ENCODE measurements at places on chromosomes 11 and 22.

GRCh38 chr11:34970480-34970879 lies 54.1 kb downstream of the PDHX start:
- DNase-seq = no peak

- no peak for DNase-seq
Measured at GRCh38 chr11:125082611-125083311, 19.7 kb downstream of the SLC37A2 start.

- DNase-seq = no peak
Measured at GRCh38 chr11:66186470-66186869, 82.0 kb upstream of the RAB1B start.

GRCh38 chr11:127485541-127485940 lies 485.0 kb upstream of the KIRREL3 start:
- DNase-seq = no peak

- no peak for DNase-seq
Measured at GRCh38 chr11:5922749-5923426, 19.2 kb upstream of the OR56A3 start.

GRCh38 chr22:36201630-36202319 lies at the start of gene APOL4:
TSS of gene APOL4 (minus strand) at chr22:36201809. CDS start at chr22:36201734, 75 bp downstream.
- DNase-seq = no peak

DNA sequence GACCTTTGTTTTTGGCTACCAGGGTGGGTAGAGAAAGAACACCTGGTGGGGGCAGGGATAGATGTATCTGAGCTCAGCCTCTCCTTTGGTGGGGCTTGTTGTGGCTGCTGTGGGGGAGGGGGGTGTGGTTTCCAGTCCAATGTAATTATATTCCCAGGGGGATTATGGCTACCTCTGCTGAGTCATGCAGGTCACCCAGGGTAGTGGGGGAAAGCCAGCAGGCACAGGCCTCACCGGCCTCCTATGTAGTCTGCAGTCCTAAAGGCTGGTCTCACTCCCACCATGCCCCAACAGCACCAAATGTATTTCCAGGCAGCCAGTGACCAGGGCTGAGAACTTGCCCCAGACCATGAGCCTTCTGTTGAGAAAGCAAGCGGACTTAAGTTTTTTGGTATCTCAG lies 119.6 kb downstream of the DYNC2H1 start:
- DNase-seq = no peak

DNA sequence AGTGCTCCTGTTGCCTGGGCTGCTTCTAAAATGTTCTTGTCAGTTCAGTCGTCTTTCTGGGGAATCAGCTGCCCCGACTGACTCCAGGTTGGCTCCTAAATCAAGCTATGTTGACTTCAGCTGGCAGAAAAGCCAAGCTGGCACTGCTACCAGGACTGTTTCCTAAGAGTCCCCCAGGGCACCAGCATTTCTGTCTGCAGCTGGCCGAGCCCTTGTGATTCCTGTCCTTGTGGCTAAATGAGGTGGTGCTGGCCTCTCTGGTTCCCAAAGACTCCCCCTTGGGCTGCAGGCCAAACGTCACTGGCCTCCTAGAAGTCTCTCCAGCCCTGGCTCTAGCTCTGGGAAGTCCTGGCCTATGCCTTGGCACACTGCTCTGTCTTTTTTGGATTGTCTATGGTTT lies 31.1 kb downstream of the GRAMD1B start:
- no peak for DNase-seq

DNA sequence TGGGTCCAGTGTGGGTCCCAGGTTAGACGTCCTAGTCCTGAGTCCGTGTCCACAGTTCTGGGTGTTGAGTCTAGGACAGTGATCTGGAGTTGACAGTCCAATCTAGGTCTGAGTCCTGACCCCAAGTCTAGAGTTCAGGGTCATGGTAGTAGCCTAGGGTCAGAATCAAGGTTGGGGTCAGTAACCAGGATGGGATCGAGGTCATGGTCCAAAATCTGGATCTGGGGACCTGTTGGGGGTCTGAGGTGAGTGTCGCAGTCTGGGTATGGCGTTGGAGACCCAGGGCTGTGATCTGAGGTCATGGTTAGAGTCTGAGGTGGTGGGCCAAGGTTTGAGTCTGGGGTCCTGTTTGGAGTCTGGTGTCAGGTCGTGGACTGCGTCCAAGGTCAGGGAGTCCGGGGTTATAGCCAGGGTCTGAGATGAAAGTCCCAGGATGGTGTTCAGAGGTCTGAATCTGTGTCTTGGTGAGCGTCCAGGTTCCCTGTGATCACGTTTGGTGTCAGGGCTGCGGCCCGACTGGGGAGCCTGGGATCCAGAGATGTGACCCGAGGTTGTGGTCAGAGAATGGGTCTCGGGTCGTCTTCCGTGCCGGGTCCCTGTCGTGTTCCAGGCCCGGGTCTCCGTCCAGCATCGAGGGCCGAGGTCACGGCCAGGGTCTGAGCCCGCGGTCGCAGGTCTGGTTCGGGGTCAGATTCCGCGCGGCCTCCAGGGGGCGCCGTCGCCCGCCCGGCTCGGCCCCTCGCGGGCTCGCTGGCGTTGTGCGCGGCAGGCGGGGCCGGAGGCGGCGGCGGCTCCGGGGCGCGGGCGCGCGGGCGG lies 432 bp upstream of the GRK2 start:
- no peak for DNase-seq

DNA sequence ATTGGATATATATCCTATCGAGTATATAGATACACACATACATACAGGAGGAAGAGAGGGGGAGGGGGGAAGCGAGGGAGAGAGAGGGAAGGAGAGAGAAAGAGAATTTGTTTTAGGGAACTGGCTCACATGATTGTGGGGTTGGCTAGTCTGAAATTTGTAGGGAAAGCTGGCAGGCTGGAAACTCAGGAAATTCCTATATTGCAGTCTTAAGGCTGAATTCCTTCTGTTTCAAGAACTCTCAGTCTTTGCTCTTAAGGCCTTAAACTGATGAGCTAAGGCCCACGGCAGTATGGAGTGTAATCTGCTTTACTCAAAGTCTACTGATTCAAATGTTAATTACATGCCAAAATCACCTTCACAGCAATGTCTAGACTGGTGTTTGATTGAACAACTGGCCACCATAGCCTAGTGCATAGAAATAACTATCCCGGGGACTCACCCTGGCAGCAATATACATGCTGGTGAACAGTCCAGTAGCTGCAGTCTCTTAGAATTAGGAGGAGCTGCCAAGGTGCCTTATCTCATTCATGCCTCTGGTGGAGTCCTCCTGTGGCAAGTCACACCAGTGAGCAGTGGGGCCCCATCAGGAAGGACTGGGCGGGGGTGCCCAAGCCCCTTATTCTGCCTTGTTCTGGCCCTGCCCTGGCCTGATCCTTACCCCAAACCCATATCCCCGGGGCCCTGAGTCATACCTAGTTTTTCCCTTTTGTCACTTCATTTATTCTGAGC lies 59.7 kb upstream of the AMPD3 start:
- no peak for DNase-seq

DNA sequence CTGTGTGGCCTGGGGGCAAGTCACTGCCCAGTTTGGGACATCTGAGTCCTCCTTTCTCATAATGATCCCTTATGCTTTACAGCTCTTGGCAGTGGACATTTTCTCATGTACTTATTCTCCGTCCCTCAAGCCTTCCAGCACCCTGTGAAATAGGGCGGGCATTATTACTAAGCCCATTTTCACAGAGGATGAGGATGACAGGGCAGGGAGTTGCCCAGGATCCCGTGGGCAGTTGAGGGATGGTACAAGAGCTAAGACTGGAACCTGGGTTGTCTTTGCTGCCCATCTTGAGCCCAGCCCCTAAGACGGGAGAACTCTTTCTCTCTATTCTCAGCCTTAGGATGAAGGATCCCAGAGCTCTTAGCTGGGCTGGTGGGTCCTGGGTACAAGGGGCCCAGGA lies 11.2 kb downstream of the CD82 start:
- no peak for DNase-seq

- no peak for DNase-seq
Measured at GRCh38 chr11:13012056-13012661, 3.0 kb downstream of the RASSF10 start.

DNA sequence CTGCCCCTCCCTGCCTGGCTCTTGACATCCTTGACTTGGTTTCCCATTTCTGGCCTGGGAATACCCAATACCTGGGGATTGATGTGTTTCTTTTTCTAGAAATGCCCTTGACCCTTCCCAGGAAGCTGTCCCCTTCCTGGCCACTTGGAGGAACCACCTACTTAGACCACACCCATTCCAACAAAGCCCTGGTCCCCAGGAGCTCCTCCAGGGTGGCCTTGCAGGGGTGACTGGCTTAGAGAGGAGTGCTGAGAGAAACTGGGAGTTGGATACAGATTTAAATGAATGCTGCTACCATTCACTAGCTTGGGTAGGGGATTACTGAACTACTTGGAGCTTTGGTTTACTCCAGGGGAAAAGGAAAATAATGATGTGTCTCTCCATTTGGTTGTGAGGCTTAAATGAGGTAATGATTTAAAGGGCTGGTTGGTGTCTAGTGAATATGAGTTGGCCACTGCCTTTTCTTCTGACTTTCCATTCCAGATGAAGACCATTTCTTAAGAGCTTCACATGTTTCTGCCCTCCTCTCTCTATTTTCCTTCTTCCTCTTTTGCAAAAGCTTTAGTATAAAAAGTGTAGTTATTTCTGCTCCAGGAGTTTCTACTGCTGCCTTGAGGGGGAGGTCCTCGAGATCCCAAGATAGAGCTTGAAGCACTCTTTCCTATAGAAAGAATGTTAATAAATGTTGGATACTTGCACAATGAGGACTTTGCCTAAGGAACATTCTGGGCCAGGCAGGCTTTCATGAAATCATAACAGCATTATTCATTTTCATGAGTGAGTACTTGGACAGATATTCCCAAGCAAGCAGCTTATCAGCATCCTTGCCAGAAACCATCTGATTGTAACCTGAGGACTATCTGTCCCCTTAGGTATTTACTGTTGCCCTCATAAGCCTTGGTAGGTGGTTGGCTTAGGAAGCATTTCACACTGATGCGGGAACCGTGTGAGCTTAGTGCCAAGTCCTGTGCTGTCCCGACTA lies 22.4 kb downstream of the PANX1 start:
- DNase-seq = no peak

DNA sequence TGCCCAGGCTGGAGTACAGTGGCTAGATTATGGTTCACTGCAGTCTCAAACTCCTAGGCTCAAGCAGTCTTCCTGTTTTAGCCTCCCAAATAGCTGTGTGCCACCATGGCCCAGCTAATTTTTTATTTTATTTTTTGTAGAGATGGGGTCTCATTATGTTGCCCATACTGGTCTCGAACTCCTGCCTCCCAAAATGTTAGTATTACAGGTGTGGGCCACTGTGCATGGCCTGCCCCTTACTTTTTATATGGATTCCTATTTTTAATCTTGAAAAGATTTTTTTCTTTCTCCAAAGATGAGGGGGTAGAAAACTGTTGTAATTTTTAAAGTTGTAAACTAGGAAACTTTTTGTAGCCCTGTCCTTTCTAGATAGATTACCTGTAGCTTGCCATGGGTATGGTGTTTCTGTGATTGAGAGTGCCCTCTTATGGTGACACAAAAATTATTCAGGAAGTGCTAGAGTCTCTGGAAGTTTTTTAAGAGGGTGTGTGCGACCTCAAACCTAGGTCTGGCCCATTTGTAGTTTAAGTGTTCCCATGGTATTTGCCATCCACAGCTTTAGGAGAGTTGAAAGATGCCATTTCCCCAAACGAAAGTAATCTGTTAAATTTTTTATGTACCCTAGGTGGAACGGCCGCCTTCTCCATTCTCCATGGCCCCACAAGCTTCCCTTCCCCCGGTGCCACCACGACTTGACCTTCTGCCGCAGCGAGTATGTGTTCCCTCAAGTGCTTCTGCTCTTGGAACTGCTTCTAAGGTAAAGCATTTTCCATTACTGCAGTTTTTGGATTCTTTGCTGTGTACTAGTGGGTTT lies 32.4 kb downstream of the MCAM start:
- no peak for DNase-seq

- DNase-seq = no peak
Measured at GRCh38 chr11:13304655-13305335, 27.2 kb downstream of the BMAL1 start.

DNA sequence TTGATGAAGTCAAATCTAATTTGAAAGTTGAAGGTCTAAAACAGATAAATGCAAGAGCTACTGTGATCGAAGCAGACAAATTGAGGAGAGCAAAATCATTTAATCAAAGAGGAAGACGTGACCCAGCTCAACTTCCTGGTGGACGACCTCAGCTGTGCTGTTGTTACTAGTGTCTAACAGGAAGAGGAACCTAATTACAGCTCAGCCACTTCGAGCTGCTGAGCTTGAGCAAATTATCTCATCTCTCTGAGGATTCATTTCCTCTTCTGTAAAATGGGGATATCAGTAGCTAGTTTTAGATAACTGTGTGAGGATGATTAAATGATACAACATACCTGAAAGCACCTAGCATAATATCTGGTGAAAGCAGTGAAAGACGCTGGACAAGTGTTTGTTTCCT lies 48.6 kb upstream of the OLFML1 start:
- DNase-seq = no peak
